ENCODE measurements at places on chromosomes 6 and 20.

DNA sequence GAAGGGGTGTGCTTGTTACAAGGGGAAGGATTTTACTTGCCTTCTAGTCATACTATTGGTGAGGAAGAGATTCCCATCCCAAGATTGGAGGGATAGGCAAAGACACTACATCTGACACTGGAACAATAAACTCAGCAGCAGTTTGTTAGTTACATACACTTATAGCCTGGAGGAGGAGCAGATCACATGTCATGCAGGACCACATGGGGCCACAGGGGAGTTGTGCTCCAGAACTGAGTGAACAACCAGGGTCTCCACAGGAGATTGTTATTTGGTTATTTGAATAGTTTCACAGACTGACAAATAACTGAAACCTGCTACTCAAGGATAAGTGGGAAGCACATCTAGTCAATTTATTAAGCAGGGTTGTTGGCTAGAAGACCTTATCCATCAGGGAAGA is 559.4 kb upstream of the MANEA start:
- no peak for DNase-seq

- DNase-seq: no peak
Measured at GRCh38 chr20:25058051-25058846, at the start of gene ACSS1. Gene ACSS1 (minus strand): TSS chr20:25058139. CDS start chr20:25058102, 37 bp downstream.

- no peak for DNase-seq
Measured at GRCh38 chr20:10430000-10430466, 4.0 kb downstream of the MKKS start.

GRCh38 chr6:15443119-15443830 is 197.4 kb downstream of the JARID2 start:
- no peak for DNase-seq

DNA sequence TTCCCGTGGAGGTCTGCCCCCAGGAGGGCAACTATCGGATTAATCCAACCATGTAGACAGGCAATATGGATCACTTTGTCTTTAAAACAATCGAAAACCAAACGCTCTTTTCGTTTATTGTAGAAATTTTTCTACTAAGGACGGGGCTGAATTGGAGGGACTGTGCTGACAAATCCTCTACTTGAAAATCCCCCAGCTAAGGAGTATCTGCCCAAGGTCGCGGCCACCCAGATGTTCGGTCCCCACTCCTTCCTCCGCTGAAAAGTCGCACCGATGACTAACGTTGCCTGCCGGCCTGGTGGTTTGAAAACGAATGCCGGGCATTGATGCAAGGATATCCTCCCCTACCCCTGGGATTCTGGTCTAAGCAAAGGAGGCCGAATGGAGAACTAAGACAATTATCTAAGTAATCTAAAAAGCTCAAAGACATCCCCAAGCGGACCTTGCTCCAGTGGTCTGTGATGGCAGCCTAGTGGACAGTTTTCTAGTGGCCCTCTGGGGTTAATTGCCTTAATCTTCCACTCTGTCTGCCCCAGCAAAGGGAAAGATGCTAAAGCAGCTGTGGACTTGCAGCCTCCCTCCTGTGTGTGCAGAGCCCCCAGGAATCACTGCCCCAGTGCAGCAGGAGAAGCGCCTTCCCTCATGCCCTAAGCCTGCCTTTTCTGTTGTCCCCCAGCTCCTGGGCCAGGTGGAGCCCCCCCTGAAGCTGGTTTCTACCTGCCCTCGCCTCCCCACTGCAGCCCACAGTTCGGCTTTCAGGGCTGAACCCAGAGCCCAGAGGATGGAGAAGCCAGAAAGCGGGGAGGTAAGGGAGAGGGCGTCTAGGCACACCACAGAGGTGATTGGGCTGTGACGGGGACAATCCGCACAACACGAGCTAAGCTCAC is 3.6 kb upstream of the FOXC1 start:
- no peak for DNase-seq

All from renal cortex interstitium (tissue), 15 donors.